ENCODE measurements at places on chromosomes 16 and 17.

DNA sequence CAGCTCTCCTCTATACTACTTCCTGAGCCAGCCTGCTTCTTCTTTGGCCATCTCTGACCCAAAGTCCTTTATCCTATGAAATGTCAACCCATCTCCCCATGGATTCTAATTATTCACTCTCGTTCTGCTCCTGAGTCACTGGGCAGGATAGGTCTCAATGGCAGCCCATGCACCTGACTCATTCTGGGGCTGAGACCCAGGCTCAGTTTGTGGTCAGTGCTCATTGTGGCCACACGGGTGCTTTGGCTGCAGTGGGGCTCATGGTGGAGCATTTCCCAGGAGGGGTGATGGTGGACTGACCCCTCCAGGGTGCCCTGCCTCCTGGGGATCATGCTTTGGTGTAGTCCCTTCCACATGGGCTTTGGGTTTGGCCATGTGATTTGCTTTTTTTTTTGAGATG, 154.8 kb upstream of the WSCD1 start:
- DNase-seq, result no peak

- DNase-seq, result no peak
Measured at GRCh38 chr16:49575346-49576172, 202.0 kb downstream of the C16orf78 start.

DNA sequence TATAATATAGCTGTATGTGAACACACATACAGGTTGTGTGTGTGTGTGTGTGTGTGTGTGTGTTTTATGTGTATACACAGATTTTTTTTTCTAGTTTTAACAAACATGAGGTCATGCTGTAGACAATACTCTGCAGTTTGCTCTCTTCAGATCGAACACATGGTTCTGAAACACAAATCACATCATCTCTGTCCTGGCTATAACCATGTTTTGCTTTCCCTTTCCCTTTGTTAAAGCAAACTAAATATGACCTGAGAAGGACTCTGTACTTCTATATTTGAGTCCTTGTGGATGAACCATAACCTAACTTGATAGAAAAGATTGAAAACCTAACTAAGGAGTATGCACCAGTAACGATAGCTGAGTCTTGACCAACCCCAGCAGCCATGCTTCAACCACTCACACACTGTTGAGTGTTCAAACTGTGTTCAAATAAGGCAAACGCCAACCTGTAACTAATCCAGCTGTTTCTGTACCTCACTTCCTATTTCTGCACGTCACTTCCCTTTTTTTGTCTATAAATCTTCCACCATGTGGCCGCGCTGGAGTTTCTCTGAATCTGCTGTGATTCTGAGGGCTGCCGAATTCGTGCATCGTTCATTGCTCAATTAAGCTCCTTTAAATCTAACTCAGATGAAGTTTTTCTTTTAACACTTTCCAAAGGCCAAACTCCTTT, 303.8 kb downstream of the HS3ST3B1 start:
- no peak for DNase-seq

- no peak for DNase-seq
Measured at GRCh38 chr17:64337676-64338075, 53.0 kb downstream of the PECAM1 start.

DNA sequence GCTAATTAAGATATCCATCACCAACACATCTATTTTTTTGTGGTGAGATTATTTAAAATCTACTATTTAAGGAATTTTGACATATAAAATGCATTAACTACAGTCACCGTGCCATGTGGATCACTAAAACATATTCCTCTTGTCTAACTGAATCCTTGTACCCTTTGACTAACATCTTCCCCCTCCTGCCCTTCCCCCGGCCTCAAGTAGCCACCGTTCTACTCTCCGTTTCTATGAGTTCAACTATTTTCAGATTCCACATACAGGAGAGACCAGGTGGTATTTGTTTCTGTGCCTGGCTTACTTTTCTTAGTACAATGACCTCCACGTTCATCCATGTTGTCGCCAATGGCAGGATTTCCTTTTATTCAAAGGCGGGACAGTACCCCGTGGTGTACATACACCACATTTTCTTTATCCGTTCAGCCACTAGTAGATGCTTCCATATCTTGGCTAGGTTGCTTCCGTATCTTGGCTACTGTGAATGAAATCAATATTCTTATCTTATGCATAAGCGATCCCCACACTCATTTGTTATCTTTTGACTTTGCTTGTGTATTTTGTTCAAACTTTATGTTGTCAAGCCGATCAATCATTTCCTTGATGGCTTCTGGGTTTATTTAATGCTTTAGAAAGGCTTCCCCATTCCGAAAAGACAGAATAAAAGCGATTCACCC, 134.7 kb downstream of the KCNJ12 start:
- no peak for DNase-seq

DNA sequence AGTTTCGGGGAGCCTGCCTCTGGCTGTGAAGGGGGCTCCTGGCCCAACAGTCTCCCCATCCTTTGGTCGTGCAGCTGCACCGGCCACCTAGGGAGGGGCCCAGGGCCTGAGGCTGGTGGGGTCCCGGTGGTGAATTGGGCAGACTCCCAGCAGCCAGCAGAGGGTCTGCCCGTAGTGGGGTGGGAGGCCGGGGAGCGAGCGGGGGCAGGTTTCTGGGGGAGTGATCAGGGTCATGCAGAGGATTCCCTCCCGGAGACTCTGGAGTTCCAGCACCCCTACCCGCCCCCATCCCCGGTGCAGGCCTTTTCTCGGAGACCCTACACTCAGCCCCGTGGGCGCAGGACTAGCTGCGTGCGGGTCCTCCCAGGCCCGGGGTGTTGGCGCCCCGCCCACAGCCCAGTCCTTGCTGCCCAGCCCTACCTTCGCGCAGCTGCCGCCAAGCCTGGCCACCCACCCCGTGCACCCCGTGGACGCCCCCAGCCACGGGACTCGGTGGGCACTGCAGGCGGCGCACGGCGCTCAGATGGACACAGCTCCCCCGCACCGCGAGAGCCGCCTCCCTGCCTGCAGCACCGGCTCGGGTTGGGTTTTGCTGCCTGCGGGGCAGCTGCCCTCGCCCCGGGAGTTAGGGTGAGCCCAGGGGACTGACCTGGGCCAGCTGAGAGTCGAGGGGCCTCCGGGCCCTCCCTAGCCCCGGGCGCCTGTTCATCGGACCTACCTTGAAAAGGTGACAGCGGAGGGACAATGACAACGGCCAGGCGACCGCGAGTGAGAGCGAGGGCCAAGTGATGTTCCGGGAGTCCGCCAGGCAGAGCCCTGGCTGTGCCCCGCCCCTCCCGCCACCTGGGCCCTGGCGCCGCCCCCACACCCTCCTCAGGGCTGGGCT, at the start of gene GNG13:
Gene GNG13 (minus strand): TSS at position 787 of the 886 bp plus-strand sequence. CDS start 1,657 bp downstream, outside the sequence.
- no peak for DNase-seq

GRCh38 chr17:8345052-8345690, 5.5 kb downstream of the ODF4 start:
- DNase-seq, result no peak

GRCh38 chr17:48915459-48916282, 7.5 kb downstream of the UBE2Z start:
- peak; percentile 66 for DNase-seq

- no peak for DNase-seq
Measured at GRCh38 chr17:1126801-1127550, 52.8 kb downstream of the ABR start.

DNA sequence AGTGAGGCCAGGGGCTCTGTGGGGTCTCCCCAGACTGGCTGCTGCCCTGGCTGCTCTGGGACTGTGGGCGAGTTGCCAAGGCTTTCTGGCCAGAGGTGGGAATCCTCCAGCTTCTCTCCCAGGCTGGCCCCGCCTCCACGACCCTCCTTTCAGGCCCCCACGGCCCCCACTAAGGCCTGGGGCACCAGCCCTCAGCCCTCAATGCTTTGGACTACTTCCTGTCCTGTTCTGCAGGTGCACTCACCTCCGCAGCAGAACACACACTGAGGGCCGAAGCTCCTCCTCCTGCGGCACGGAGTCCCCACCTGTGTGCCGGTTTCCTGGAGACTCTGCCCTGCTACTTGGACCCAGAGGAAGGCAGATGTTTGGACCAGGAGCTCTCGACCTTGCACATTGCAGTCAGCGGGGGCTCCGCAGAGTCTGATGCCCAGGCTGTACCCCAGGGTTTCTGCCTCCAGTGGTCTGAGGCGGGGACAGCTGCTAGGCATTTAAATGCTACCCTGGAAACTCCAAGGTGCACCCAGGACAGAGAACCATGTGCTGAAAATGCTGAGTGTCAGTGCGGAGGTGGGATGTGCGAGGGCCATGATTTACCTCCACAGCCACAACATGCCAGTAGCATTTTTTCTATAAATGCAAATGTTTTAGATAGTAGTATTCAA, 223.8 kb downstream of the IRF8 start:
- no peak for DNase-seq

GRCh38 chr17:7084088-7084487, 4.0 kb upstream of the CLEC10A start:
- DNase-seq, result no peak

DNA sequence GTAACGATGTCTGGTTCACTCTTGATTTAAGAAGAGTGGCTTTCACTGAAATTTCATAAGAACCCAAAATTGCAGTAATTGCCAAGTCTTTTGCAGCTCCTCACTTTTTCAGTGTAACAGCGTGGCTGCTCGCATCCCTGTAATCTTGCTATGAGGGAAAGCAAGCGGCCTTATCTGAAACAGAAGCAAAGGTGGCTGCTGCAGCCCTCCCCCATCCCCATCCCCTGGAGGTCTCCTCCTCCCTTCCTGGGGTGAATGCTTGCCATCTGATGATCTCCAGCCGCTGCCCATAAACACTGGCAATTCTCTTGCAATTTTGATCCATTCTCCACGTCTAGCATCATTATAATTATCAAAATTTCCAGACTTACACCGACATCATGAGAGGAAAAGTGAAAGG, 182.5 kb upstream of the ASIC2 start:
- no peak for DNase-seq

- no peak for DNase-seq
Measured at GRCh38 chr17:70099884-70100283, 24.9 kb downstream of the KCNJ16 start.

DNA sequence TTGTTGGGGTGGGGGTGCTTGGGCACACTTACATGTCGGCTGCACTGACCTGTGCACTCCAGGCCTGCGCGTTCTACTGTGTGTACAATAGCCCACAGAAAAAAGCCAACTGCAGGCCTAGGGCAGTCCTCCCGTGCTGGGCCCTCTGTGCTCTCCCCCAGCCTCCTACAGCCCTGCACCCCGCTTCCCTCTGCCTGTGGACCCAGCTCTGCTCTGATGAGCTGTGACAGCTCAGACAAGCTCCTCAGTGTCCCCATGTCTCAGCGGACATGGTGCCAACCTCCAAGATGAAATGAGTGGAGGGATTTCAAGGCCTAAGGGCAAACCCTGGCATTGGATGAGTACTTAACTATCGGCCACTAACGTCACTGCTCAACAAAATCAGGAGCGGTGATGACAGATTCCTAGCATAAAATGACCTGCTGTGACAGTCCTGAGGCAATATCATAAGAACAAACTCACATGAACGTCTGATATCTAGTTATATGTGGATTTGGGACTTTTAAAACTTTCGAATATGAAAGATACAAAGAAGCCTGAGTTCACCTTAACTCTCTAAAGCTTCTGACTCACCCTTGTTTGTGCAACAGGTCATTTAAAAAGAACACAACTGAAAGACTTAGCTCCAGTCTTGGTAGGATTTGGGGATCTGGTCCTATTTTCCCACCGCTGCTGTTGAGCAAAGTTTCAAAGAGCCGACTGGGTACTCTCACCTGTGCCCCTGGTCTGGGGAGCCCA, 34.7 kb downstream of the CCDC57 start:
- no peak for DNase-seq

DNA sequence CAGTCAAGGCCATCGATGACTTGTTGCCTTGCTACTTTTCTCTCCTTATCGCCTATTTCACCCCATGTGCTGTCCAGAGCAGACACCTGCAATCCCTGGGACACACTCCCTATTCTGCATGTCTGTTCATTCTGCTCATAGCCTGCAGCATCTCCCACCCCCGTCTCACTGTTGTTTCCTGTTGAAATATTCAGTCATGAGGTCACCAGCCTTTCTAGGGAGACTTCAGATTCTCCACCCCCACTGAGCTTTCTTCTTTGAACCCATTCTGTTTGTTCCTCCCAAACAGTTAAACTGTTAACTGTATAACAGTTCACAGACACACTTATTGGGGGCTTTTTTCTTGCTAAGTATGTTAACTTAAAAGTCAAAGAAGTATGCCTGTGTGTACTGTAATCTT, 94.4 kb downstream of the AATF start:
- no peak for DNase-seq

GRCh38 chr17:5508810-5509209, 22.4 kb downstream of the MIS12 start:
- DNase-seq, result no peak

- no peak for DNase-seq
Measured at GRCh38 chr16:869823-870641, 69.5 kb upstream of the GNG13 start.

DNA sequence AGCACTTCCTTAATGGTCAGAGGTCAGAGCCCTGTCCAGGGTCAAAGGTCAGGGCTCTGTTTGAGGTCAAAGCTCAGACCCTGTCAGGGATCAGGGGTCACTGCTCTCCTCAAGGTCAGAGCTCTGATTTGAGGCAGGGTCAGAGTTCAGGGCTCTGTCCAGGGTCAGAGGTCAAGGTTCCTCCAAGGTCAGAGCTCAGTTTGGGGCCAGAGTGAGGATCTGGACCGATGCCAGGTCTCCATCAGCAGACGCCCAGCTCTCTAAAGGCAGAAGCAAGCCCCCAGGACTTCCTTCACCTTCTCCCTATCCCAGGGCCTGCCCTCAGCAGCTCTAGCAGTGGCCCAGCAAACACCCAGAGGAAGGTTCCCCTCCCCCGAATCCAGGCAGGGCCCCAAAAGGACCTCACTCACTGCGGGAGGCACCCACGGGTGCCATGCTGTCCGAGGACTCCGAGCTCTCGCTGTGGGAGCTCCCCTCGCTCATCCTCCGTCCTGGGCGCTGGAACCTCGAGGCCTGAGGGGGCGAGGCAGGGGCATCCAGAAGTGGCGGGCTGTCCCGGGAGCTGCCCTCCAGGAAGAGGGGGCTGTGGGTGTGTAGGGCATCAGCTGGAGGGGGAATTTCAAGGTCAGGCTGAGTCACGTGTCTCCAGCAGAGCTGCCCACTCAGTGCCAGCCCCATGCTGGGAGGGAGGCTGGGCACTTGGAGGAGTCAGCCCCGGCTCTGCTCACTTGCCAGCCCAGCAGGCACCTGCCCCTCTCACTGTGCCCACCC, 26.7 kb downstream of the PIMREG start:
- DNase-seq, result no peak

DNA sequence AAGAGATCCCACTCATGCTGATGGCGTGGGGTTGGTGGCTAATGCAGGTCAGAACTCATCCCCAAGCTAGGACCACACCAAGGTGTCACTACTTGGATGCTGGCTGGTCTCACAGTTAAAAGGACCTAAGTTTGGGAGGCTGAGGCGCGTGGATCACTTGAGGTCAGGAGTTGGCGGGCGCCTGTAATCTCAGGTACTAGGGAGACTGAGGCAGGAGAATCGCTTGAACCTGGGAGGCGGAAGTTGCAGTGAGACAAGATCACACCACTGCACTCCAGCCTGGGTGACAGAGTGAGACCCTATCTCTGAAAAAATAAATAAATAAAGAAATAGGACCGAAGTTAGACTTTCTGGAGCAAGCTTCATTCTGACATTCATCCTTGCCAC, 6.6 kb upstream of the CDC42EP4 start:
- no peak for DNase-seq

All from HS-5 (cell line).